ENCODE measurements at places on chromosomes 7 and 10.

DNA sequence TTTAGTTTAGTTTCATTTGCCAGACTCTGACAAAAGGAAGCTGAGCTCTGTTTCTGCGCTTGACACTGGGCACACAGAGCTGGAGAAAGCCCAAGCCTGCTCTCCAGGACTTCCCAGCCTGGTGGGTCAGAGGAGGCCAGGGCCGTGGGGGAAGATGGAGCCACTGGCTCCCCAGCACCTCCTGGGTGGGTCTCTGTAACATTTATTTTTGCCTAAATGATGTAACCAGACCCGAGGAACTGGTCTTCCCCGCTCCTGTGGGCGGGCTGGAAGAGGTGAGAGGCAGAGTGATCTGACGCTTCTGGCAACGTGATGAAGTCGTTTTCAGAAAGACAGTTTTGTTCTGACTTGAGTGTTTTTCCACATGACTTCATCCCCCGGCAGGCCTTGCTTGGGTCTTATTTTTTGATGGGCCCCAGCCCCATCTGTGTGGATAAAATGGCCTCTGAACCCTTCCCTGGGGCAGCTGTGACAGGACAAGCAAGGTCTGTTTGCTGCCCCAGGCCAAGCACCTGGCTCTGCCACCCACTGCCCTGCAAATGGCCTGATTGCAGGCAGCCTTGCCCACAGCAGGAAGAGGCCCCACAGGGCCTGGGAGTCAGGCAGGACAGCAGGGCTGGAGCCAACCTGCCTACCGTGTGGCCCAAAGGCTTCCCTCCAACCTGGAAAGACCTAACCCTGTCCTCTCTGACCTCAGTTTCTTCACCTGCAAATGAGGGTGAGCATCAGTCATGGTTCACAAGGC lies 304.9 kb upstream of the ZMIZ1 start:
- peak; percentile 64 for DNase-seq

GRCh38 chr10:30751678-30752331 lies 122.3 kb upstream of the LYZL2 start:
- no peak for DNase-seq

DNA sequence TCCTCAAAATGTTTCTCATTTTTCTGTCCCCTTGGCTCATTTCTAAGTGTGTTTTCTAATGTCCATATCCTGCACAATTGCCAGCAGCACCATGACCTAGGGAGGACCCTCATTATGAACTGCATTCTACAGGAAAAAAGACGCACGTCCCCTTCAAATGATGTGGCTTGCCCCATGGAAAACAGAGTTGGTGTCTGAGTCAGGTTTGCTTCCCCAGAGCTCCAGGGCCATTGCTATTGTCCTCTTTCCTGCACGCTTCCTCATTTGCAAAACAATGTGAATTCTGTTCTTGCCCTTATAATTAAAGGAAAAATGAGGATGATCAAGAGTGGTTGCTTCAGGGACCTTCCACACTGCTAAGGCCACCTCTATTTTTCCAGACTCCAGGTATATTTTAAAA lies 14.7 kb upstream of the ASB4 start:
- DNase-seq = no peak

- no peak for DNase-seq
Observed at GRCh38 chr7:49112222-49112621, 187.9 kb downstream of the CDC14C start.

DNA sequence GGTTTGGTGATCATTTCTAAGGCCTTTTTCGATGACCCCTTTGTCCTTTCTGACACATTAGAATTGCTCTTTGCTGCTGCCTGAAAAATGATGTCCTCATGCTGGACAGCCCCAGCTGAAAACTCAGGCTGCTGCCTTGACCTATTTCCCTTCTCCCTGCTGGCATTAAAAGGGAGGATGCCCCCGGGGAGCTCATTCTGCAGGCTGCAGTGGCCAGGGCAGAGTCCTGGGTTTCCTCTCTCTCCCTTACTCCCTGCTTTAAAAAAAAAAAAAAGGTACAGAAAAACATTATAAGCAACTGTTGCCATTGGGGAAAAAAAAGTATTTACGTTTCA lies 35.4 kb downstream of the LRRC4 start:
- no peak for DNase-seq

DNA sequence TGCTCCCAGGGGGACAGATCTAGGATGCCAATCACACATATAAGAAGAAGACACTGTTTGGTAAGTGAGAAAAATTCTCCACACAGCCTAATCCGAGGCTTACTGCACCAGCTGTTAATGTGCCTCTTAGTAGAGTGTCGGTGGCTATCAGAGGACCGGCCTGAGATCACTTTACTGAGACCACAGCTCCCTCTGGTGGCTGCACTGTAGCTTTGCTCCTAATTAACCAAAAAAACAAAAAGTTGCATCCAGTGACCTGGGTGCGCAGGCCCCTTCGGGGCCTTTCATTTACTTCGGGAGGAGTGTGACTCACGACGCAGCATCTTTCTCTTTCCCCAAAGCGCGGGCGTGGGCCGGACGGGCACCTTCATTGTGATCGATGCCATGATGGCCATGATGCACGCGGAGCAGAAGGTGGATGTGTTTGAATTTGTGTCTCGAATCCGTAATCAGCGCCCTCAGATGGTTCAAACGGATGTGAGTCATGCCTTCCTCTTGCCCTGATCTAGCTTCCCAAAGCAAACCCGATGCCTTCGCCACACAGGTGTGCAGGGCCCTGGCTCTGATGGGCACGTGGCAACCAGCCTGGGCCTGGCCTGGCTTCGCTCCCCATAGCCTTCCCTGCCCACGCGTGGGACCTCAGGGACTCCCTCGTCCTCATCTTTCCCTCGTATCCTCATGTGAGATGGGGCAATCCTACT lies 56.7 kb downstream of the MKI67 start:
- DNase-seq = peak; percentile 69

- DNase-seq = peak; percentile 54
Observed at GRCh38 chr10:88110355-88110754, 246.9 kb downstream of the PTEN start.

- no peak for DNase-seq
Observed at GRCh38 chr7:88442413-88442812, 135.7 kb upstream of the STEAP4 start.

DNA sequence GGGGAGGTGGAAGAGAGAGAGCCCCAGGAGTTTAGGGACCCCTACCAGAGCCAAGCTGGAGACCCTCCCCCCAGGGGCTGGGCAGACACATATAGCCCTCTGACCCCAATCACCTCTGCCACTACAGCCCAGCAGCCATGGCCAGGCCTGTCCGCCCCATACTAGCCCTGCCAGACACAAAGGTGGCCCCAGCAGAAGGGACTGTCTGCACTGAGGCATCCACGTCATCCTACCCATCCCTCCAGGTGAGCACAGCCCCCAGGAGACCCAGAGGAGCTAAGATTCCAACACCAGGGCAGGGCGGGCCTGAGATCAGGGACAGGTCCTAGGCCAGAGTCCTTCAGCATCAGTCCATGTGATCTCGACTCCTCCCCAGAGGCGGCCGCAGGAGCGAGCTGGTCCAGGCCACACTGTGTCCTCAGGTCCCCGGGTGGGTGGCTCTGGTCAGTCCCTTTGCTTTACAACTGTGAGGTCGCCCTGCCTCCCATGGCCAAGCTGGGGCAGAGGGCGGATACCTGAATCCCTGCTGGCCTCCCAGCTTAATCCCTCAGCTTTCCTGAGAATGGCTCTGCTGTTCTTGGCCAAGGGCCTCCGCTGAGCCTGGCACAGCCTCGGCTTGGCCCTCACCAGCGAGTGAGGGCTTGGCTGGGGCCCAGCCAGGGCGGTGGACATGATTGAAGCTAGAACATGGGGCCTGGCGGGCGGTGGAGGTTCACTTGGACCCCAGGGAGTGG lies 14.3 kb upstream of the ELN start:
- DNase-seq = no peak
